GM13976 (cell line): ENCODE measurements at places on chromosomes 5 and 9.
A peak's percentile ranks its signal among the peaks of the same experiment; 100 is the strongest.

DNA sequence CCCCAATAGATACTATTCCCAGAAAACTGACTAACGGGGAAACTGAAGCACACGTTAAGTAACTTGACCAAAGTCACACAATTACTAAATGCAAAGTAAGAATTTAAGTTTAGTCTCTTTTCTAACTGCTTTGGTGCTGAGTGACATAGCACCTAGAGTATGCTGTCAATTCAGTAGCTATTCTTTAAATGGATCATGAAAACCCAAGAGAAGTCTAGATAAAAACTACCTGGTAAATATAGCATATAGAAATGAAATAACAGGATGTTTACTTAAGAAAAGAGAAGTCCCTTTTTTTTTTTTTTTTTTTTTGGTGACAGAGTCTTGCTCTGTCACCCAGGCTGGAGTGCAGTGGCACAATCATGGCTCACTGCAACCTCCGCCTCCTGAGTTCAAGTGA lies 129.2 kb downstream of the PDE4D start:
- no peak for DNase-seq

DNA sequence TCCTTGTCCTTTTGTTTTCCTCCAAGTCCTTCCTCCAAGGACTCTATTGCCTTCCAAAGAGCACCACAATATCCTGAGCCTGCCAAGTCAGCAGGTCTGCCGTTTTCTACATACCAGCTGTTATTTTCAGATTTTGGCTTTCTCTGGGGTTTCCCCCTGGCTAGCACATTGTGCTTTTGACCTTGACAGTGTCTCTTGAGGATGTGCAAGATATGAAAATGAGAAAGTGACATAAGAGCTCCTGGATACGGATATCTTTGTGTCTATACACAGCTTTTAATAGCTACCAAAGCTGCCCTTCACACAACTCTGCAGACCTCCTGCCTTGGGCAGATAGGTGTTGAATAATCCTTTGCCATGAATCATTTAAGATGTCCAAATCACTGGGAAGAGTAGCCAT lies 67.0 kb downstream of the HAPLN1 start:
- DNase-seq = peak; percentile 40

GRCh38 chr5:26024774-26025173 lies 1013.6 kb downstream of the CDH9 start:
- DNase-seq = no peak

DNA sequence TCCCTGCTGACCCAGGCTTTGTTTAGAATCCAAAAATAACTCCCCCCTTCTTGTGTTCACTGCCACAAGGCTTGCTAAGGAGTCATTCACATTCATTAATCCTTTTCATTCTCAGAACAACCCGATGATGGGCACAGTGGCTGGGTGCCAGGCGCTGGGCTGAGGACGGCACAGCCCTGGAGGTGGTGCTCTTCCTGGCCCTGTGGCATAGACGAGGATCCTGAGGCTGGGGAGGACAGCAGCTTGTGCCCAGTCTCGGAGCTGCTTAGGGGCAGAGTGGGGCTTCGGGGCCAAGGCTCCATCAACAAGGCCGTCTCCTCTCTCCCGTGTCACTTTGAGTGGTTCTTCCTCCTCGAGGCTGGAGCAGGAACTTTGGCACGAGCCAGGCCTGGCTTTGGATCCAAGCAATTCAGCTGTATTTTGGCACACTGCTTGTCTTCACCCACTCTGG lies 166.7 kb downstream of the TTLL11 start:
- DNase-seq = no peak

- no peak for DNase-seq
Observed at GRCh38 chr5:80204808-80205614, 50.8 kb downstream of the SERINC5 start.

- DNase-seq = no peak
Observed at GRCh38 chr9:123309611-123310010, 41.2 kb upstream of the STRBP start.

DNA sequence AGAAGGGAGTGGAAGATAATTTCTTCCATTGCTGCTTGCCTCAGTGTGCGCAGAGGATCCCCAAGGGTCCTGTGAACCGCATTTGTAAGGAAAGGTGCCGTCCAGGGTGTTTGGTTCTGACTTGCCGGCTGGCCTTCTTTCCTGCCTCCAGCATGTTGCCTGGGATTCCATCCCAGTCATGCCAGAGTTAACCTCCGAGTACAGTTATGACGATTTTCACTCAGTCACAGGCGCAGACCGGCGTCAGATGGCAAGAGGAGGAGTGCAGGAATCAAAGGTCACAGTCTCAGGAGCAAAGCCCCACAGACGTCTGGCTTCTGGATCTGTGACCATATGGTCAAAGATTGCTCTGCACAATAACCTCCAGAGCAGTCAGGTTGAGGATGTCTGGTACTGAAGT lies 5.9 kb upstream of the GADD45G start:
- DNase-seq = no peak

GRCh38 chr5:66788556-66788955 lies 192.4 kb downstream of the MAST4 start:
- no peak for DNase-seq

GRCh38 chr9:3290231-3290840 lies 235.5 kb downstream of the RFX3 start:
- no peak for DNase-seq

DNA sequence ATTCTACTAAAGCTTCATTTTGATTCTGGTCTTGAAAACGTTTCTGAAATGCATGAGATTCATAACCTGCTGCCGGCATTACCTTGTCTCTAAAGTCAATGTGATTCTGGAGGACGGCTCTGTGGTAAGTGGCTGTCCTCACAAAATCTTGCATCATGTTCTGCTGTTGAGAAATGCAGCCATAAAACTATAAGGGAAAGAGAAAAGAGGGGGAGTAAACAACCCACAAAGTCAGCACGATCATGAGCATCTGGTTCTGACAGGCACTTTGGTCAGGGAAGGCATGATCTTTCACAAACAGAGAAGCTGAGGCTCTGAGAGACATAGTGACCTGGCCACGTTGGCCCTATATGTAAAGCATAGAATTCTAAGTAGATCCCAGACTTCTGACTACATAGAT lies 168.9 kb upstream of the PUM3 start:
- no peak for DNase-seq

DNA sequence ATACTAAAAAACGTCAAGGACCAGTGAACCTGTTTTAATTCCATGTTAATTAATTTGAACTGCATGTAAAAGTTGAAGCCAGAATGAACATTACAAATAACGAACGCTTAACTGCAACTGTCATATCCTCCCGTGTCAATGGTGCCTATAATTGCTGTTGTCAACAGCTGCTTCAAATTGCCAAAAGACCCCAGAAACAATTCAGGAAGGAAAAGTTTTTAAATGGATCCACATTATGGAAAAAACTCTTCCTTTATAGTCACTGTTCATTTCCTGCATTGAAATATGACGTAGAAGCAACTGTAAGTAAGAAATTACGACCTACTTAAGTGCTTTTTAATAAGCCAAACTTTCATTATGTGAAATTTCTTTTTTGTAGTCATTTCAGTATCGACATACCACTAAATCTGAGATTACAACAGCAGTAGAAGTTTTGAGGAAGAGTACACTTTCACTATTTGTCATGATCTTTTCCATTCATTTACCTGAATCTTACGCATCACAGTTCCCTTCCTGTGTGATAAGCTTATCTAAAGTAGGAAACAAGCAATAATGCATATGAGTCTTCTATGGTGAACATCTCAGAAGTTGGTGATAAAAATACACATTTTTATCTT lies 37.8 kb downstream of the MEF2C start:
- DNase-seq = peak; percentile 61

DNA sequence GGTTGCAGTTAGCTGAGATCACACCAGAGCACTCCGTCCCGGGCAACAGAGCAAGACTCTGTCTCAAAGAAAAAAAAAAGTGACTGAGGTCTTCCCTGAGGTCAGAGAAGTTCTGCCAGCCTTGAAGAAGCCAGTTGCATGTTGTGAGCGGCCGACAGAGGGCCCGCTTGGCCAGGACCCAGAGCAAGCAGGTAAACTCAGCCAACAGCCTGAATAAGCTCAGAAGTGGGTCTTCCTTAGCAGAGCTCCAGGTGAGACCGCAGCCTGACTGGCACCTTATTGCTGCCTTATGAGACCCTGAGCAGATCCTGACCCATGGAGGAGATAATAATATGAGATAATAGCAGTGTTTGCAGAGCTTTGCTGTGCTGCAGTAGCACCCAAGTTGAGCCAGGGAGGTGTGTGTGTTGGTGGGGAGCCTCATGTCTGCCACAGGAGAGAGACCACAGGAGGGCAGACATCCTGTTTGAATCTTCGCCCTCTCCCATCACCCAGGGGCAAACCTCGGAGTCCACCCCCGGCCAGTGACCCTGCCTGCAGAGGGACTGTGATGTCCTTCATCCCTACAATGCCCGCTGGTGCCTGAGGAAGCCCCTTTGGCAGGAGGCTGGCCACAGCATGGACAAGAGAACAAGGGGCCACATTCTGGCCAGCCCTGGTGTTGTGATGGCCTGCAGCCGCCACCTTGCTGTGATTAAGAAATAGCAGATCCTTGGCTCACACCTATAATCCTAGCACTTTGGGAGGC lies 10.8 kb upstream of the BARX1 start:
- DNase-seq = peak; percentile 17

DNA sequence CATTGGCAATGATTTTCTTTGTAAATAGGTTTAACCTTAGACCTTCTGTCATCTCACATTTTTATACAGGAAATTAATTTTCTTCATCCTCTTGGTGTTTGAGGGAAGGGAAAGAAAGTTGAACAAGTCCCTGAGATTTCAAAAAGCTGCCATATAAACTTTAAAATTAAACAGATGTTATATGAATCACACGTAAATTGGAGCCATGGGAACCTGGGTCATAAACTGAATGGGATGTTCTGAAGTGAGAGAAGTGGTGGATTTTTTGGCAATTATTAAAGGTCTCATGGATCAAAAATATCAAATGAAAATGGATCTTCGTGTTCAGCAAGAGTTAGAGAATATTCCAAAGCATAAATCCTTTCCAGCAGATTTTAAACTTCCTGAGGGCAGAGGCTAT lies 242.2 kb downstream of the DMRT2 start:
- no peak for DNase-seq

DNA sequence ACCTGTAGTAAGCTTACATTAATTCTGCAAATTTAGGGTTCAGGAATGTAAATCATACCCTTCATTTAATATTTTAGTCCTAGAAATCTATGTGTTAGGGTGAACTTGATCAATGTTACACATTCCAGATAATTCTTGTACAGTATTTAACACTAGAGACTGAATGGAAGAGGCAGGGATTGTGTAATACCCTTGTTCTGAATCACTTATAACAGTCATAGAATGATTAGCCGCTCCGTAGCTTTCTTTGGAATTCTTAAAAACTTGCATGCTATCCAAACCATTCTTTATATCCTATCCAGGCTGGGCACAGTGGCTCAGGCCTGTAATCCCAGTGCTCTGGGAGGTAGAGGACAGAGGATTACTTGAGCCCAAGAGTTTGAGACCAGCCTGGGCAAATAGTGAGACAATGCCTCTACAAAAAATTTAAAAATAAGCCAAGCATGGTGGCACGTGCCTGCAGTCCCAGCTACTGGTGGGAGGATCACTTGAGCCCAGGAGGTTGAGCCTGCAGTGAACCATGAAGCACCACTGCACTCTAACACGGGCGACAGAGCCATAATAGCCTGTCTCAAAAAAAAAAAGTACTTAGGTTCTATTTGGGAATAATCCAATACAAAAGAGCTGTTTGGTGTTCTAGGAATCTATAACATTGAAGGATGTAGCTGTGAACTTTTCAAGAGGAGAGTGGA lies 8.3 kb downstream of the ZNF483 start:
- DNase-seq = no peak

DNA sequence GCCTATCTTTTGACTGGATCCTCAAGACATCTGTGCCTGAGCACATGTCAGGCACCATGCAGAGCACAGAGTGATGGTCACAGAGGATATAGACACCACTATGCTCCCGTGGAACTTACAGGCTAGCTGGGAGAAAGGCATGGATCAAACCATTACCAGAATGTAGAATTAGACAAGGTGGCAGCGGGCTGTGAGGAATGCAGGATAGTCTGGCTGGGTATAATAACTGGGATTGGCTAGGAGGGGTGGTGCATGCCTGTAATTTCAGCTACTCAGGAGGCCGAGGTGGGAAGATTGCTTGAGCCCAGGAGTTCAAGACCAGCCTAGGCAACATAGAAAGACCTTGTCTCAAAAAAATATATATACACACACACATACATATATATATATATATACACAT lies 50.3 kb downstream of the ASS1 start:
- no peak for DNase-seq
